Cardiac muscle cell (in vitro differentiated cells and primary cell): ENCODE measurements at places on chromosomes 5 and 9.

DNA sequence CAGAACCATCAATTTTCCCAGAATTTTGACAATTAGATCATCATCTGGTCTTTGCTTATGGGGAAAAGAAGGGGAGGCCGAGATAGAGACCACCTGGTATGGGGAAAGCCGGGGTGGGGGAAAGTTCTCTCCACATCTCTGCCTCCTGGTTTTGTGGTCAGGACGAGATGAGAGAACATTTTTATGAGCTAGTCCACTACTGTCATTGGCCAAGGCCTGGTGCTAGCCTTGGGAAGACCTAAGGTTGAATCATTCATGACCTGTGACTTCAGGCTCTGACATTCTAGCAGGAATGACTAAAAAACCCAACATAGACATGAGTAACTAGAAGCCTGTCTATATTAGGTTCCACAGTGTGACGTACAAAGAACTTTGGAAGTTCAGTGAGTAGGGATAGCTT lies 135.2 kb downstream of the PTTG1 start:
- DNase-seq = no peak

DNA sequence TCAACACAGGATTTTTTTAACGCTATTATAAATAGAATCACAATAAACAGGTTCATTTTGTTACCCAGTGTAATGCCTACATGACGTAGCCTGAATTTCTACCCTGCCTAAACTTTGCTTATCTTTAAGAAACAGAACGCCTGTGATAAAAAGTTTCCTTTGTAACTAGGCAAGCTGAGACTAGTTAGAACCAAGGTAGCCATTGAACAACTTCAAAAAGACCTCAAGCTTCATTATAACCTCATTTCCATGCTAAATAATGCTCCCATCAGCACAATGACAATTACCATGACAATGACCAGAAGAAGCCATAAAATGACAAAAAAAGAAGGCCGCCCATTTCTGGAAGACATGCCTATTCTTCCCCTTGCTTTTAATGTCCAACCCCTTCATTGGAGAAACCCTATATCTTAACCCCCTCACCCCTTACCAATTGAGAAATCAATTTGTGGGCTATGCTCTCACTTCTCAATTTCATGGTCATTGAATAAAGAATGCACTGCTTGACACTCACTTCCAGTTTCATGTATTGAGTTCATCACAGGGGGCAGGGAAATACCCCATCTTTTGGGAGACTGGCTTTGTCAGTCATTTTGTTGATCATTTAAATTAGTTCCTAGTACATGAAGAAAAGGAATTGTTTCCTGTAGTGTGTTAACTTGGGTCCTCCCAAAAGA lies 276.8 kb downstream of the MCTP1 start:
- DNase-seq = no peak

DNA sequence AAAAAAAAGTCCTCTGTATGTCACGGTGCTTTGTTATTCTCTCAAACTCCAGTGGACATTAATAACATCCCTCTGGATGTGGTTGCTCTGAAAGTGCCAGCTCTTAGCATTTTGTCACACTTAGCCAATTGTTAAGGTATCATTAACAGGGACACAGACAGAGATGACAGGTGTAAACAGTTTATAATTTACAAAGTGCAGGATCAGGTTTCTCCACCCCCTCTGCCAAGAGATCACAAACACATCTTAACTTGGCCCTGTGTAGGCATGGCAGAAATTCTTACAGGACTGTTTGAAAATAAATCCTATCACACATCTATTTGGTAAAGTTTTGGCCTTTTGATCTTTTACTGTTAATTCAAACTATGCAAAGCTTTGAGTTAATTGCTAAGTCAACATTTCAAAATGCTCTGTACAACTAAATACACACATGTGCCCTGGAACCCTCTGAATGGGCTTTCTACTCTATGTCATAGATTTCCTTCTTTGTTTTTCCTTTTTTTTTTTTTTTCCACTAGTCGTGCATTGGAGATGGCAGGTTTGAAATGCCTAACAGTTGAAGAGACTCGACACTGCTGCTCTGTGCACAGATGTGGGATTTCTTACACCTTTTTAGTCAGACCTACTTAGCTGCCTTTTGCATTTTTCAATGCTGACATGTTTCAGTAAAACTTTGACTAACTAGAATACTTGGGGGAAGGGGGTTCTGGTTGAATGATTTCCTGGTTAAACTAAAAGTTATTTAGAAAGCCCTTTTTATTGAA lies 41.7 kb downstream of the SEMA6A start:
- no peak for DNase-seq

- no peak for DNase-seq
Observed at GRCh38 chr5:164233791-164234190, 728.4 kb downstream of the MAT2B start.

DNA sequence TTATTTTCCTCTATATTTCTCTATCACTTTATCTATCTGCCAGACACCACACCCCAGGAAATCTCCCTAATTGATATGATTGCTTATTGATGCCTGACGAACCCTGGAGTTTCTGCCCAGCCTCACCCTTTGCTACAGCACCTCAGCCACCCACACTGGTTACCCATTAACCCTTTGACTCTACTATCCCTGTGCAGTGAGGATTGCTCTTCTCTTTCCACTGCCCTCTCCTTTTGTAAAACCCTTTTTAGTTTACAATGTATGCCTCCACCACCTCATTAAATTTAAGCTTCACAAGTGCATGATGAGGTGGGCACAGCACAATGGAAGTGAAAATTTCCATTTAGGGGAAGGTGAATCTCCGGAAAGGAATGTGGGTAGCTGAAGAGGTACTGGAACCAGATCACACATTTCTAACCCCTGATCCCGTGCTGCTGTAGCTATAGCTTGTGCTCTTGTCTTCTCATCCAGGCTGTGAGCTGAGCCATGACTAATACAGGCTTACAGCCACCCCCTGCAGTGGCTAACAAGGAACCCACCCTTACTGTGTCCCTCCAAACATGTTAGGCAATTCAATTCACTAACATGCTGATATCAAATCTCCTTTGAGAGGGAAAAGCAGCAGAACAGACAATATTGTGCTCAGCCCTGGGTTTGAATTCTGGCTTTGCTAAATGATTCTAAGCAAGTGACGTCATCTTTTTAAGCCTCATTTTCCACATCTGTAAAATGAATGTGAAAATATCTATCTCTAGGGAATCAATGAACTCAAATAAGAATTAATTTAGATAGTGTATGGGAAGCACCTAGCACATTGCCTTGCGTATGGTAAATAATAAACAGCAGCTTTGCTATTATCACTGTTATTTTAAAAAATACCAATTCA lies 186.9 kb upstream of the TRIM32 start:
- DNase-seq = no peak

- DNase-seq = no peak
Observed at GRCh38 chr9:136939996-136940525, 4.5 kb downstream of the FBXW5 start.

DNA sequence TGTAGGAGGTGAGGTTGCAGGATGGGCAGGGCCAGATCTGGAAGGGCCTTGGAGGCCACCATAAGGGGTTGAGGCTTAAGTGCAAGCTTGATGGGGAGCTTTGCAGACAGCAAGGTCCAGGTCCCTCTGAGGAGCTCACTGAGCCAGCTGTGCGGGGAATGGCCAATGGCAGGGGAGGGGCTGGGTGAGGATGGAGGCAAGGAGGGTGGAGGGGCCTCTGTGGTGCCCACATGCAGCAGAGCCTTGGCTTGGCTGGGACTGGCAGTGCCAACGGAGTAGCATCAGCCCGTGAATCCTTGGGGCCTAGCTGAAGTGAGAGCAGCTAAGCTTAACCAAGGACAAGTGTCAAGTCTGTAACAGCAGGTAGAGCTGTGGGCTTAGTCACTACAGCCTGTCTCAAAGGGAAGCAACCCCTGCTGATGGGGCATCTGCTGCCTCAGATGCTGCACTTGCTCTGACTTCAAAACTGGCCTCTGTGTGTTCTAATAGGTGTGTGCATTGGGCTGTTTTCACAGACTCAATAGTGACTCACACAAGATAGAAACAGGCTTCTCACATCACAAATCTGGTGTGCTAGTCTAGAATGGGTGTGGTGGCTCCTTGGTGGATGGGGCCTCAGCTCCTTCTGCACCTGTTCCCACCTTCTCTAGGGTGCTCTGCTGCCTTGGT lies 16.3 kb downstream of the GALNT12 start:
- DNase-seq = no peak

GRCh38 chr9:4661165-4661564 lies 929 bp upstream of the PLPP6 start:
- peak; percentile 39 for DNase-seq

GRCh38 chr5:67383451-67383850 lies 186.9 kb upstream of the CD180 start:
- no peak for DNase-seq

DNA sequence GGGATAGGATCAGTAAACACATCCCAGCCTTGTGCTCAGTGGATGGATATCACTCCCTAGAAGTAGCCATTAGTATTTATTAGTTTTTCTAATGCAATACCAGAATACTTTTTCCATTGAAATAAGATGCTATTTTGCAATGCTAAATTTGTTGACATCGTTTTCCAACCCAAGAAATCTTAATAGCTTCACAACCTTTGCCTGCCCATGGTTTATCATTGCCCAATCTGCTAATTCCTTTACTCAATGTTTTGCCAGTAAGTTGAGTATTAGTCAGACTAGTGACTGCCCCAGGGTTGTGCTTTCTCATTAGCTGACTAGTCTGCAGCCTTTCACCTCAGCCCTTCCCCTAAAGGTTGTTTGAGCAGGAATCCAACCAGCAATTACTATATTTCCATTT lies 62.9 kb downstream of the NREP start:
- DNase-seq = peak; percentile 74

DNA sequence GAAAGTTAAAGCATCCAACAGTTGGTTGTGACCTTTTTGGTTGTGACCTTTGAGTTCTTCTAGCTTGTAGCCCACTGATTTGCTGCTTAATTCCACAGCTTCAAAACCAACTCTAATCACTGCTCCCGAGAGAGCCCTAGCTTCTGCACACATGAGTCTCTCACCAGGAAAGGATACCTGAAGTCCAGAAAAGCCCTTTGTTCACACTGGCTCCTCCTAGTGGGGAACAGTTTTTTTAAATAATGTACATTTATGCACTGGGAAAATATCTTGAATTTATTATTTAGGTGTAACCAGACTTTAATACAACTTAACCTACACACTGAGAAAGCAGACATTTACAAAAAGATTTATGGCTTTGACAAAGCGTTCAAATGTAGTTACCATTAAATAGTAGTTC lies 120.2 kb upstream of the CCDC152 start:
- DNase-seq = peak; percentile 25

GRCh38 chr5:80784451-80784850 lies 129.7 kb upstream of the DHFR start:
- DNase-seq = no peak

GRCh38 chr9:18676525-18676924 lies 202.6 kb downstream of the ADAMTSL1 start:
- no peak for DNase-seq

DNA sequence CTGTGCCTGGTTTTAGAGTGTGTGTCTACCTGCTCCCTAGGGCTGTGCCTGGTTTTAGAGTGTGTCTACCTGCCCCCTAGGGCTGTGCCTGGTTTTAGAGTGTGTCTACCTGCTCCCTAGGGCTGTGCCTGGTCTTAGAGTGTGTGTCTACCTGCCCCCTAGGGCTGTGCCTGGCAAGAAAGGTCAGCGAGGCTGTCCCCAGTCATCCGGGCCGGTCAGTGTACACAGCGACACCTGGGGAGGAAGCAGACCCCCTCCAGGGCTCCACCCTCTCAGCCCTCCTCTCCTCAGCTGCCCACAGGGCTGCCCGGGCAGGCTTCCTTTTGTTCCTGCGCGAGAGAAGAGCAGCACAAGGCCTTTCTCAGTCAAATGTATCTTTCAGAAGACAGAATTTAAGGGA lies 4.1 kb downstream of the NRARP start:
- no peak for DNase-seq

- no peak for DNase-seq
Observed at GRCh38 chr5:89956838-89957237, 452.7 kb downstream of the CETN3 start.

- peak; percentile 83 for DNase-seq
Observed at GRCh38 chr5:157651623-157652376, 438 bp downstream of the SOX30 start.

DNA sequence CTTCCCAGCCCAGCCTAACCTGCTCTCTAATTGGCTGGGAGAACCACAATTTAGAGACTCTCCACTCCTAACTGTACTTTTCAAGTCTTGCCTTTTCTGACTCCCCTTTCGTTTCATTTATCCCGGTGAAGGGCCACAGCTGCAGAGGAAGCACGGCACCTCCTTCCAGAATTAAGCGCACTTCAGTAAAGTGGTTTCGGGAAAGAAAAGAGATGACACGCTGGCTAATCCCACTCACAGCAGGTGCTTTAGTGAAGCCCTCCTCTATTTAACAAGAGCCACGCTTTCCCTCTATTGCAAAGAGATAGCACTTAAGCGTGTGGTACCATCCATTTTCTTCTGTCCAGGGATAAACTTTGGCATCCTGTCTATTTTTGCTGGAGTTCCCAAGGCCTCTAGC lies 4.8 kb downstream of the DNAH5 start:
- no peak for DNase-seq

DNA sequence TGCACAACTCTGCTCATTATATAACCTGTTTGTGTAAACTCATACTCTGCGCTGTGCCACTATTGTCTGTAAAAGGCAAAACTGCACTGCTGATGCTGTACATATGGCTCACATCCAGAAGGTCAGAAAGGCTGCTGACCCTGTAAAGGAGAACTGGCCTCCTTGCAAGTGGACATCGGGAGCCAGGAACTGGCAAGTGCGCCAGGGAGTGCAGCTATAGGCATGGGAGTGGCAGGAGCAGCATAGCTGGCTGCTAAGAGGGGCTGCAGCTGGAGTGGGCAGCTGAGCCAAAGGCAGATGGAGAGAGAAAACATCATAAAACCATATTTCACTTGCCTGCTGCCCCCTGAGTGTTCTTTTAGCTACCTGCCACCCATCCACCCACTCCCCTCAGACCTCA lies 2183.4 kb upstream of the ACO1 start:
- no peak for DNase-seq

DNA sequence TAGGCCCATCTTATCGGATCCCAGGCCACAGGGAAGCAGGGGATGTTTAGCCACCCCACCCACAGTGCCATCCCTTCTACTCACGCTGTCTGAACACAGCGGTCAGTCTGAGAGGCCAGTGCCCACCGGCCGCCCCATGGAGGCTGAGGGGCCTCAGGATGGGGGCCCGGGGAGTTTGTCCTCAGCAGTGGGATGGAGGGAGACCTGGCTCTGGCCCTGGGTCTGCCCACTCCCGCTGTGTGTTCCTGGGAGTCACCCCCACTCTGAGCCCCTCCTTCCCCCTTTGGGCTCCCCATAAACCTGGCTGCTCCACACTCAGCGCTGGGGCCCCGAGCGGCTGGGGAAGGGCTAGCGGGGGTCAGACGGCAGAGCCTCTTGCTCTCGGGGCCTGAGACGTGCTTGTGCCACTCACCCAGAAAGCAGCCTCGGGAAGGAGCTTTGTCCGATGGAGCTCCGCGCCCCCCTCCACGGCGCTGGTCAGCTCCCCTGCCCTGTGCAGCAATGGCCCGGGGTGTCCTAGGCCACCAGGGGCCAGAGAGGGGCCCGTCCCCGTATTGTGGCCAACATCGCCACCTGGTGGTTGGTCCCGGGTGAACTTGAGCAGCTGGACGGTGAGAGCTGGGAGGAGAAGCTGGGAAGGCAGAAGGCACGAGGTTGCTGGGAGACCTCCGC lies 10.9 kb upstream of the LAMC3 start:
- peak; percentile 86 for DNase-seq
